Foreskin melanocyte (primary cell): ENCODE measurements at places on chromosomes 5 and 9.
A peak's percentile ranks its signal among the peaks of the same experiment; 100 is the strongest.

GRCh38 chr5:30324083-30324482 lies 869.4 kb upstream of the CDH6 start:
- no peak for DNase-seq

GRCh38 chr5:143350751-143351602 lies 52.5 kb downstream of the NR3C1 start:
- no peak for DNase-seq

DNA sequence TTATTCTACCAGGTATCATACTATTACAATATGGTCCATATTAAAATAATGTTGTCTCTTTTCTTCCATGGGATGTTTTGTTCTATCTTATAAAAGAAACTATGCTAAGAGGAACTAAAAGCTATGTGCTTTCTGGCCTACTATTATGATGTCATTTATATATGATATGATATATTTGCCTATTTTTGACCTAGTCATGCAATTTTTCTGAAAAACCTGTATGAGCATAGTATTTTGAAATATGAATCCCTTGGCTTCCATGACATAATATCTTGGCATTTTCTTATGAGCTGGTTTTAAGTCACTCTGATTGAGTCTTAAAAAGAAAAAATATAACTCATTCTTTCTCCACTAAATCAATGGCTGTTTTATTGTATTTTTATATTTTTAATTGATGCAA lies 60.7 kb downstream of the MAN2A1 start:
- no peak for DNase-seq

- peak; percentile 98 for DNase-seq
These were observed 29.2 kb downstream of the PCDHGC5 start for GRCh38 chr5:141517880-141518617.

DNA sequence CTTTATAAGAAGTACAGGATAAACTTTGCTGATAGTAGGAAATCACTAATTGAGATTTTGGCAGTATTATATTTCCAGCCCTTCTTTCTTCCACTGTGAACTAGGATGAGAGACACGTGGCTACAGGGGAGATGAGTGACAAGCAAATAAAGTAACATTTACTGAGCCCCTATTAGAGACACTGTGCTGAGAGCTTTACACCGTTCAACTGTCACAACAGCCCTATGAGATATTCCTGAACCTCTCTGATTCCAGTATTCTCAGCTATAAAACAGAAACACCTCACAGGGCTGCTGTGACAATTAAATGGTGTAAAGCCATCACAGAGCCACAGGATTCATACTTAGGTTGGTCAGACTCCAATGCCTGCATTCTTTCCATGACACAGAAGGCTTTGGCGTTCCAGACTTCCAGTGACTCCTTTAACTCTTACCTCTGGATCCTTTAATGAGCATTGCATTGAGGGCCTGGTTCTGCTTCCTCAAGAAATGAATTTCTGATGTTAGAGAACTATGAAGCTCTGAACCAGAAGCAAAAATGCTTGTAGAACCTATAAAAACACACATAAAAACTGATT lies 169.0 kb downstream of the CDK5RAP2 start:
- no peak for DNase-seq

- no peak for DNase-seq
These were observed 331.6 kb downstream of the ADGRV1 start for GRCh38 chr5:90890180-90890579.

GRCh38 chr9:120928483-120929228 lies 2.1 kb upstream of the TRAF1 start:
- no peak for DNase-seq

DNA sequence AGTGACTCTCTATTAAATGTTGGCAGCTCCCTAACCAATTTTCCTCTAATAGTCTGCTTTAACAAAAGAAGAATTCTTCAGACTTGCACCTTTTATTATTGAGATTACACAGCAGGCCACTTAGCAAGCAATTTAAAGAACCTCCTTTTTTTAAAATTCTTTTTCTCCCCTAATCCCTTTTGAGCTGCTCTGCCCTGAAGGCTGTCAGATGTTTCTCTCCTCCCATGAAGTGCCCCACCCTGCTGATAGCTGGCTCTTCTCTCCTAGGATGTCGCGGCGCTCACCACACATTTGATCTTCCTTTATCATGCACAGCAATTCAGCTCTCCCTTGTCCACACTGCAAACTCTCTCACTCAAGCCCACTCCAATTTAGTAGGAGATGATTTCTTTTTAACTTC lies 1471.1 kb upstream of the ACO1 start:
- DNase-seq = no peak

DNA sequence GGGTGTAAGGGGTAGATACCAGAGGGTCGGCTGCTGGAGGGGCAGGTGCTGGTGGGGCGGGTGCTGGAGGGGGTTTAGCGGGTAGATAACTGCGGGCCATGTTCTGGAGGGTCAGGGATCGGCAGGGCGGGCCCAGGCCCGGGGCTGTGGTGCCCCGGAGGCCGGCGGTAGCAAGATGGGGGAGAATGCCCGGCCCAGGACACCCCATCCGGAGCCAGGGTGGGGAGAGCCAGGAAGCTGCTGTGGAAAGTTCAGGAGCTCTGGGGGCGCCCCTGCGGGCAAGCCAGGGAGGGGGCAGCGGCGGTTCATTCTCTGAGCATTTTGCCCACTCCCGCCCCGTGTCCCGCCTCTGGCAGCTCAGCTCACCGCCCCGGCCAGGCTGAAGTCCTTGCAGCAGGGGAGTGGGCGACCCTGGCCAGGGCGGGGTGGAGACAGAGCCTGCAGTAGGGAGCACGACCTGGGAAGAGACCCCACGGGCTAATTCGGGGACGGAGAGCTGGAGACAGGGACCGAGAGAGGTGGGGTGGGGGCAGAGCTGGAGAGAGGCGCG lies 538 bp downstream of the PRRT1B start:
- no peak for DNase-seq

GRCh38 chr5:91641730-91642350 lies 258.7 kb upstream of the ARRDC3 start:
- DNase-seq = peak; percentile 21

- DNase-seq = no peak
These were observed 132.9 kb downstream of the RXRA start for GRCh38 chr9:134459164-134459563.

- no peak for DNase-seq
These were observed 125.8 kb upstream of the SGCD start for GRCh38 chr5:156200938-156201787.

GRCh38 chr5:181189962-181190710 lies 14.9 kb downstream of the TRIM7 start:
- no peak for DNase-seq

- DNase-seq = no peak
These were observed 103.3 kb upstream of the LHFPL2 start for GRCh38 chr5:78751872-78752271.

GRCh38 chr5:92730486-92730885 lies 850.5 kb downstream of the NR2F1-AS1 start:
- DNase-seq = no peak

DNA sequence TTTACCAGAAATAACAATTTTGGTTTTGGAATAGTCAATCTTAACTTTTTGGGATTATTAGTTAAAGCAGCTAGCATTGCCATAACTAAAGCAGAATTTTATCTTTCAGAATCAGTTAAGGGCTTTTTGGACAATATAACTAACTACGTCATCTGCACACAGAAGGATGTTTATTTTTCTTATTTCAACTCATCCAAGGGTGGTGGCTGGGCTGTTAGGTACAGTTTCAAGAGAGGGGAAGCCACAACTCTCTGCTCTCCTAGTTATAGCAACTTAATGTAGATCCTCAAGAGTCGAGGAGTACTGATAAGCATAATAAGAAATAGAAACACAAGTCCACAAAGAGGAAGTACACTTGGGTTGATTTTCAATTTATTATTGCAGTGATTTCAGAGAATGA lies 65.6 kb downstream of the ANKRD55 start:
- DNase-seq = no peak

DNA sequence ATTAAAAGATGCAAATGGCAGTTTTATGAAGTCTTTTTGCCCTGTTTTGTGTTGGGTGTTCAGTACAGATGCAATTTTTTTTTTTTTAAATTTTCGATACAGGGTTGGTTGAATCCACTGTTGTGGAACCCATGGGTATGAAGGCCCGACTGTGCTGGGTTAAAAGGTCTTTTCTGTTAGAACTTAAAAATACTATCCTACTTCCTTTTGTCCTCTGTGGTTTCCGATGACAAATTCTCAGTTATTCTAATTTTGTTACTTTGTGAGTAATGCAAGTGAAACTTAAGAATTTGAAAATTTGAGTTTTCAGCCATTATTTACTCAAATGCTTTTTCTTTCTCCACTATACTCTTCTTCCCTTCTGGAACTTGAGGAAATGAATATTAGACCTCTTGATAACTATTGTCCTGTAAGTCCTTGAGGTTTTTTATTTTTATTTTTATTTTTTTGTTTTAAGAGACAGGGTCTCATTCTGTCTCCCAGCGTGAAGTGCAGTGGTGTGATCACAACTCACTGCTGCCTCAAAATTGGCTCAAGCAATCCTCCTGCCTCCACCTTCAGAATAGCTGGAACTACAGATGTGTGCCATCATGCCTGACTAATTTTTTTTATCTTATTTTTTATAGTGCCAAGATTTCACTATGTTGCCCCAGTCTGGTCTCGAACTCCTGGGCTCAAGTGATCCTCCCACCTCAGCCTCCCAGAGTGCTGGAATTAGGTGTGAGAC lies 67.5 kb downstream of the ZCCHC7 start:
- no peak for DNase-seq

DNA sequence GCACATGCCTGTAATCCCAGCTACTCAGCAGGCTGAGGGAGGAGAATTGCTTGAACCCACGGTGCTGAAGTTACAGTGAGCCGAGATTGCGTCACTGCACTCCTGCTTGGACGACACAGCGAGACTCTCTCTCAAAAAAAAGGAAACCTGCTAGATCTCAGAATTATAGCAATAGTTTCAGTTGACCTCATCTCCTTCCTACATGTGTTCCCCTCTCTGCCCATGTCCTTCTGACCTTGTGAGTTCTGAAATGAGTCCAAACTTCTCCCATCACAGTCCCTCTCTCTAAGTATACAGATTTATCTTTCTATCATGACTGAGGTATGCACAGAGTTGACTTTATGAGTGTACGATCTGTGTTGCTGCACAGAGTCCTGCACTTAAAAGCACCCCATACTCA lies 44.6 kb upstream of the SHOC1 start:
- DNase-seq = no peak

GRCh38 chr9:13282998-13283397 lies 3.5 kb upstream of the MPDZ start:
- no peak for DNase-seq

DNA sequence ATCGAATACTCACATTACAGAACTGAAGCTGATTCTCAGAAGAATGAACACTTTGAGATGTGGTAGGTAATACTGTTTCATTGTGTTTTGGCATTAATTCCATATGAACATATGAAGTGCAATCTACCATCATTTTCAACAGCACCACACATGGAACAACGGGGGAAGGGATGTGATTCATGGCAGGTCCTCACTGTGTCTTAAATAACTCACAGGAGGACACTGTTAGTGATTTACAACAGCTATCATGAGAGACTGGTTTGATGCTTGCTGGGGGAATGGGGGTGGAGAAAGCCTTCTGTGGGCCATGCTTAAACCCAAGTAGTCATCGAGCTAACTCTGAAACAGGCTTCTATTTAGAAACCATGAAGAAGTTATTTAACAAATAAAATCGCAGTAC lies 232.9 kb downstream of the SPOCK1 start:
- DNase-seq = no peak

DNA sequence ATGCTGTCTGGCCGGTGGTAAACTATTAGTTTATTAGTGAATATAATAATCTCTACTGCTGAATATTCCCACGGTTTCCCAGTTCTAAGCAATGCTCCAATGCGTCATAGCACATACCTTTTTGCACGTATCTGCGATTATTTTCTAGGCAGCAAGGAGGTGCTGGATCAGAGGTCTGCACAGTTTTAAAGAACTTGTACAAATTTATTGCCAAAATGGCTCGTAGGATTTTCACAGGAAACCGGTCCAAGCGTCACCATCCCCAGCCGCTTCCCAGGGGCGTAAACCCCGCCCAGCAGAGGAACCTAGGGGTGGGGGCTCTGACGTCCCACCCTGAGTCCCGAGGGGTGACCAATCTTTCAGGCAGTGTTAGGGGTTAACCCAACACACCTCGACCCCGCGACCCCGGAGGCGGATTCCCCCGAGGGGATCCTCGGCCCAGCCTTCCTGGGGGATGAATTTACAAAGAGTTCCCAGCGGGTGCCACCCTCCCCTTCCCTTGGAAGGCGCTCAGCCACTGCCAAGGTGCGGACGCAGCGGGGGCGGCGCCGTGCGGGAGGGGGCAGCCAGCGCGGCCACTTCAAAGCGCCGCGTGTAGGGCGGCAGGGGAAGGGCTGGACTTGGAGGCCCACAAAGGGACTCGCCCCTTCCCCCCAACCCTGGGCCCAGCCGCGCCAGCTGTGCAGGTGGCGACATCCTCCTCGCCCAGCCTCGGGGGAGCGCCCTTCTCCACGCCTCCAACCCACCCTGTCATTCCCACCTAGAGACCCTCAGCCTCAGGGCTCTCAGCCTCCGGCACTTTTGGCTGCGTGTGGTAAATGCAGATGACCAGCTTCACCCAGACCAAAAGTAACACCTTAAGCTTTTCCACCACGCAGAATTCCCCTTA lies 43.5 kb upstream of the TCF7 start:
- no peak for DNase-seq

DNA sequence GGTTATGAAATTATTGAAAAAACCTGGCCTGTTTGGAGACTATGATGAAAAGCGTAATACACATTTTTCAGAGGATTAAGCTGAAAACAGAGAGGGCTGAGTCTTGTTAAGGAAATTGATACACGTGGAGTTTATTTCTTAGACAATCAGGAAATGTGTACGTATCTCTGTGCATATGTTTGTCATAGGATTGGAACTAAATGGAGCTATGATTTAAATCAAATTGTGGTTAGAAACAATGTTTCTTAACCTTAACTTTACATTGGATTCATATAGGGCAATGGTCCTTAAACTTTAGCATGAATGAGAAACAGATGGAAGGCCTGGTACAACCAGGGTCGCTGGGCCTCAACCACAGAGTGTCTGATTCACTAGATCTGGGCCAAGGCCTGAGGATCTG lies 451.6 kb downstream of the CDH18 start:
- DNase-seq = no peak

GRCh38 chr9:131823701-131824146 lies 83.8 kb upstream of the RAPGEF1 start:
- no peak for DNase-seq

DNA sequence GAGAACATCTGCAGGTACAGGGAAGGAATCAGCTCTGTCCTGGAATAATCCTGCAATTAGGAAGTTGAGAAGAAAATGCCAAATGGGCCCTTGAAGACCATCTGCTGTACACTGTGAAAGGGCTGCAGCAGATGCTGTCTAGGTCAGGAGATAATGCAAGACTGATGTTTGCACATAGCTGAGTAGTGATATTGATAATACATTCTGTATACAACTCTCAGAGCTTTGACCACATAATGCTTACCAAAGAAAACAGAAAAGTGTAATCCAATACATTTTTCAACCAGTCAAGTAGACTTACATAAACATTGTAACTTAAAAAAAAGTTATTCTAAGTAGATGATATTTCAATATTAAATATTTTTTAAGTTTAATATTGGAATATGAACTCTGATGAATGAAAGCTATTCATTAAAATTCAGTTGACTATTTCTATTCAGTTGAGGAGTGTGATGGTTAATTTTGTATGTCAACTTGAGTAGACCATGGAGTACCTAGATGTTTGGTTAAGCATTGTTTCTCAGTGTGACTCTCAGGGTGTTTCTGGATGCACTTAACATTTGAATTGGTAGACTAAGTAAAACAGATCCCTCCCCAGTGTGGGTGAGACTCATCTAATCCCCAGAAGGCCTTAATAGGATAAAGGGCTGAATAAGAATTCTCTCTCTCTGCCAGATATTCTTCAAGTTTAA lies 380.1 kb upstream of the PRR16 start:
- DNase-seq = no peak

- no peak for DNase-seq
These were observed 418.3 kb upstream of the IRX4 start for GRCh38 chr5:2300861-2301574.
